Vagina (tissue), 2 donors: ENCODE measurements at places on chromosomes 11 and 22. TPM values are rescaled to one million over a fixed set of nuclear protein-coding genes. Genes with fewer than 3 reads are reported as not detected.

Gene PDE3B
- 10.1 TPM for total RNA-seq

Gene LRRC56
- total RNA-seq: 0.49 TPM

Gene KRTAP5-10
- total RNA-seq: not detected

Gene WNT11
- total RNA-seq: 6.9 TPM

Gene THRSP
- total RNA-seq: not detected

Gene C11orf42
- not detected for total RNA-seq

Gene MYO18B
- total RNA-seq: not detected

Gene BDNF
- 0.25 TPM for total RNA-seq

Gene CRYBA4
- total RNA-seq: not detected

Gene CYP2R1
- total RNA-seq: 12.3 TPM

Gene RFPL1
- not detected for total RNA-seq

DNA sequence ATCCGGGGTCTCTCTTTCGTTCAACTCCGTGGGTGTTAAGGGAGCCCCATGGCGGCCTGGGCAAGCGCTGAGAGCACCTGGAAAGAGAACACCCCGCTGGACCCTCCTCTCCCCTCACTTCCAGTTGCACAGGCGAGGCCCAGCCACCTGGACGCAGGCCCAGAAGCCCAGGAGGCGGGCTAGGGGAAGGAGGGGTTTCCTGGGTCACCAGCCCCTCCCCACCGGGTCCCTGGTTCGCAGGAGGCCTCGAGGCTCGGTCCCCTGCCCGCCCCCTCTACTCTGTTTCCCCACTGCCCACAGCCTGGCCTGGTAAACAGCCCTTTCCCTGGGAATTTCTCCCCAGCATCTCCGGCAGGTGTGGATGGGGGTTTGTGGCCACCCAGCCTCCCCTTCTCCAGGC is 8.5 kb upstream of the NFAM1 start:
- H3K27me3 ChIP-seq: no peaks in the 10 kb centered on the region
- peaks cover 40% of the 10 kb centered on the region for H3K4me1 ChIP-seq
- no peak for DNase-seq
- no peaks in the 10 kb centered on the region for H3K36me3 ChIP-seq
- no peak overlapping the region for H3K4me3 ChIP-seq
- no peak overlapping the region for H3K27ac ChIP-seq

- H3K27me3 ChIP-seq: no peaks in the 10 kb centered on the region
- no peak overlapping the region for H3K27ac ChIP-seq
- H3K4me1 ChIP-seq: no peaks in the 10 kb centered on the region
- no peak for DNase-seq
- no peaks in the 10 kb centered on the region for H3K36me3 ChIP-seq
Measured at GRCh38 chr11:38315151-38315550, 1717.1 kb upstream of the RAG2 start.

DNA sequence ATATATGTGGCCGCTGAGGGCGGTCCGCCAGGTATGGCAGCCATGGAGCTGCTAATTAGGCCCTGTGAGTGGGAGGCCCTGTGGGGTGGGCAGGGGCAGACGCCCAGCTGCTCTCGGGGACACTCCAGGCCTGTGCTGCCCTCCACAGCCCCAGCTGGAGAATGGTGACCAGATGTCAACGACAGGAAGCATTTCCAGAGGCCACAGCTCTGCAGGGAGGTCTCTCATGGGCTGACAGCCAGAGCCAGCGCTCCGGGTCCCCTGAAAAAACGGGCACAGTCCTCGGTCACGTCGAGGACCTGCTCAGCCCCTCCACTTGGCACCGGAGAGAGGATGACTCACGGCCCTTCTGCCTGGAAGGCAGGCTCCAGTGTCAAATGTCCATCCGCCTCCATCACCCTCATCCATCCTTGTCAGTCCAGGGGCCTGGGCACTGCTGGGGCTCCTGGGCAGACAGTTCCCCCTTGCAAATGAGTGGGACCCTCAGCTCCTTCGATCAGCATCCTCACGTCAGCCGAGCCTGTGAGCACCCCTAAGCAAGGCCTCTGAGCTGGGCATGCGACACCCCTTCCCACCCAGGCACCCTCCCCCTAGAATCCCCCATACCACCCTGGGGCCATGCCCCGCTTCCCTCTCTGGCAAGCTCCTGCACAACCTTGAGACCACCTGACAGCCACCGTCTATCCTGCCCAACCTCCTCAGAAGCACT is 1.9 kb downstream of the BID start:
- H3K4me3 ChIP-seq: peak overlapping the region; percentile 62
- H3K36me3 ChIP-seq: no peaks in the 10 kb centered on the region
- DNase-seq: no peak
- H3K4me1 ChIP-seq: peaks cover 26% of the 10 kb centered on the region
- H3K27me3 ChIP-seq: no peaks in the 10 kb centered on the region

DNA sequence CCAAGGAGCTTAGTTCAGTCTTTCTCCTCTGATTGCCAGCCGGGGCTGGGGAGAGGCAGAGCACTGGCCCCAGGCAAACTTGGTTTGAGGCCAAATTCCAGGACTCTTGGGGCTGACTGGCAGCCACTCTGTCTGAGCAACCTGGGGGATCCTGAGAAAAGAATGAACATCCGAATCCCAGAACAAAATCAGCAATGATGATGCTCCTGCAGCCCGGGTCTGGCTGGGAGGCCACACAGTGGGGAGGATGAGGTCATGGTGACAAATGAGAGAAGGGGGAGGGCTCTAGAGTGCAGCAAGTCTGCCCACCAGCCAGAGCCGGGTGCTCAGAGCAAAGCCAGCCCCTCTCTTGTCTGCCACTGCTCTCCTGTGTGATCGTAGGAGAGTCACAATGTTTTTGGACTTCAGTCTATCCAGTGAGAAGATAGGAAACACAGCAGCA is 71.8 kb upstream of the PAX6 start:
- H3K4me3 ChIP-seq: no peak overlapping the region
- DNase-seq: no peak
- H3K27ac ChIP-seq: no peak overlapping the region
- H3K27me3 ChIP-seq: no peaks in the 10 kb centered on the region

GRCh38 chr11:64318766-64319761 is 1.1 kb downstream of the PRDX5 start:
- H3K27ac ChIP-seq: peak overlapping the region; percentile 97
- peak overlapping the region; percentile 90 for H3K4me3 ChIP-seq
- H3K4me1 ChIP-seq: peaks cover 46% of the 10 kb centered on the region
- H3K27me3 ChIP-seq: no peaks in the 10 kb centered on the region
- DNase-seq: no peak

DNA sequence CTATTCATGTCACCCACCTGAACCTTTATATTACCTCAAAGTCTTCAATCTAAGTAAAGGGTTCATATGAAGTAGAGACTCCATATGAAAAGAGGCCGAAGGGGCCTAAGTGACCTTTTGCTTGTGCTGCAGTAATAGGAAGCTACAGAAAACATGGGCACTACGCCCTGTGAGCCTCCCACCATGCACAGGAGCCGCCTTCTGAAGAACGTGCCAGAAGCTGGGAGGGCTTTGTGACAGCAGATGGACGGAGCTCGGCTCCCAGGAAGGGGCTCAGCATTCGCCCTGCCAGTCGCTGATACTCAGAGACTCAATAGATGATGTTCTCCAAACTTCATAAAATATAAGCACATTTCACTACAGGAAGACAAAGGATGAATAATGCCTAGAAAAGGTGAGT is 21.2 kb downstream of the DEAF1 start:
- no peak for DNase-seq
- no peak overlapping the region for H3K27ac ChIP-seq
- H3K4me1 ChIP-seq: no peaks in the 10 kb centered on the region
- H3K27me3 ChIP-seq: no peaks in the 10 kb centered on the region
- no peak overlapping the region for H3K4me3 ChIP-seq

- H3K27me3 ChIP-seq: no peaks in the 10 kb centered on the region
Measured at GRCh38 chr11:86176165-86176884, 68.2 kb upstream of the EED start.

- H3K4me3 ChIP-seq: no peak overlapping the region
- H3K27me3 ChIP-seq: no peaks in the 10 kb centered on the region
- H3K4me1 ChIP-seq: peaks cover 7% of the 10 kb centered on the region
Measured at GRCh38 chr11:64124147-64124546, 41.8 kb downstream of the MACROD1 start.

DNA sequence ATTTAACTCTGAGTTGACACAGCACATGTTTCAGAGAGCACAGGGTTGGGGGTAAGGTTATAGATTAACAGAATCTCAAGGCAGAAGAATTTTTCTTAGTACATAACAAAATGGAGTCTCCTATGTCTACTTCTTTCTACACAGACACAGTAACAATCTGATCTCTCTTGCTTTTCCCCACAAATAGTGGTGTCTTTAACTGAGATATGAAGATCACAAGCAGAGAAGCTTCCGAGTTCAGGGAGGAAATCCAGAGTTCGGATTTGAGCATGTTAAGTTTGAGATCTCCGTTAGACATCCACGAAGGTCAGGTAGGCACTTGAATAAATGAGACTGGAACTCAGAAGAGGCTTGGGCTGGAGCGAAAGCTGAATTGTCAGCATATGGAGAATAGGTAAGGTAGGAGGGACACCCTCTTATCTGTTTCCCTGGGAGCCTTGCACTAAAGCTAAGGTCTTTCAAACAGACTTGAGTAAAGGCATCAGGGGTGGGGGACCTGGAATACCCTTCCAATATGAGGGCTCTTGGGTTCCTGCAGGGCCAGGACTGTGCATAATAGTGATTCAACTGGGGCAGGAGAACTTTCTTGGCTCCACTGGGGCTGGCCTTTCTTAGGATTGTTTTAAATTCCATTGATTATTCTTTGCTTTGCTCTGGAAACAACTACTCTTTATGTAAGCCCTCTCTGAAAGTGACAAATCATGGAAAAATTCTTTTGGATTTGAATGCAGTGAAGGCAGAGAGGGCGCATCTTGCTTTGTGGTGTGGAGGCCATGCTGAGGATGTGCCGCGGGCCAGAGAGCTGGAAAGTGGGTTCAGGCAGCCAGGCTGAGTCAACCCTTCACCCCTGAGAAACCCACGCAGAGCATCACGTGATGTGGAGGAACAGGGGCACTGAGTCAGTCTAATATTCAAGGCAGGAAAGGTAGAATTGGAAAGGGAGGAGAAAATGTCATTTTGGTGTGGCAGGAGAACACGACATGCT is 62.7 kb upstream of the AMPD3 start:
- H3K4me1 ChIP-seq: peaks cover 20% of the 10 kb centered on the region
- H3K36me3 ChIP-seq: no peaks in the 10 kb centered on the region
- DNase-seq: no peak

DNA sequence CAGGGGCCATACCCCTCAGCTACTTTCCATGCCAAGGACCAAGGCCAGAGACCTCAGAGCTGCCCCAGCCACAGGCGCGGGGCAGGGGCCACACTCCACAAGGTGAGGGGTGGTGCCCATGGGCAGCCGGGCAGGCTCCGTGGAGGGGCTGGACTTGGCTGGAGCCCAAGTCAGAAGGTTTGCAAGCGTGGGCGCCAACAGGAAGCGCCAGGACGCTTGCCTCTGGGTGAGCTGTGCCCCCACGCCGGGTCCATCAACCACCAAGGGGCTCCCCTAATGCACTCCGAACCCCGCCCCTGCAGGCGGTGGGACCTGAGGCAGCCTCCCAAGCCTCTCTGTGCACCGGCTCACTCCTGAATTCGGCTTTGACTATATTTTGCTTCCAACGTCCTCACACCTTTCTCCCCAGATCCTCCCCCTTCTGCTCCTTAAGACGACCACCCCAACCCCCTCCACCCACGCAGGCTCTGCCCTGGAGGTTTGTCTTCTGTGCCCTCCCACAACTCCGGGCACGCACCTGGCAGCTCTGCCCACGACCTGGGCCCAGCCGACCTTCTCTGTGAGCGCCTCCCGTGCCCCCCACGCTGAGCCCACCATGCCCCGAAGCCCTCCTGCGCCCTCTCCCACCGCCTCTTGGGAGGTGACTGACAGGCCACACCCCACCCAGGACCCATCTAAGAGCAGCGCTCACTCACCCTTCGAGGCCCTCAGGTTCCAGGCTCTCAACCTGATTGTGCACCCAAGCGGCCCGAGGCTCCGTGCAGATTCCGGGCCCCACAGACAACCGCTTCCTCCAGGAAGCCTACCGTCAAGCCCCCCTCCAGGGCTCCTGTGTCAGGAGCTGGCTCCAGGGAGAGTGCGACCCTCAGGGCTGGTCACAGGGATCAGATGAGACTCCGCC is 2.6 kb upstream of the PKP3 start:
- no peaks in the 10 kb centered on the region for H3K27me3 ChIP-seq
- no peaks in the 10 kb centered on the region for H3K36me3 ChIP-seq
- H3K27ac ChIP-seq: peak overlapping the region; percentile 56
- peaks cover 14% of the 10 kb centered on the region for H3K4me1 ChIP-seq

DNA sequence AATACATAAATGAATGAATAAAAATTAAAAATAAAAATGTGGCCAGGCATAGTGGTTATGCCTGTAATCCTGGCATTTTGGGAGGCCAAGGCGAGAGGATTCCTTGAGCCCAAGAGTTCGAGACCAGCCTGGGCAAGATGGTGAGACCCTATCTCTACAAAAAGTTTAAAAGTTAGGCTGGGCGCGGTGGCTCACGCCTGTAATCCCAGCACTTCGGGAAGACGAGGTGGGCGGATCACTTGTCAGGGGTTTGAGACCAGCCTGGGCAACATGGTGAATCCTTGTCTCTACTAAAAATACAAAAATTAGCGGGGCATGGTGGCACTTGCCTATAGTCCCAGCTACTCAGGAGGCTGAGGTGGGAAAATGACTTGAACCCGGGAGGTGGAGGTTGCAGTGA is 9.7 kb upstream of the BEST1 start:
- no peaks in the 10 kb centered on the region for H3K4me1 ChIP-seq
- DNase-seq: no peak
- no peak overlapping the region for H3K27ac ChIP-seq
- no peak overlapping the region for H3K4me3 ChIP-seq
- no peaks in the 10 kb centered on the region for H3K36me3 ChIP-seq

DNA sequence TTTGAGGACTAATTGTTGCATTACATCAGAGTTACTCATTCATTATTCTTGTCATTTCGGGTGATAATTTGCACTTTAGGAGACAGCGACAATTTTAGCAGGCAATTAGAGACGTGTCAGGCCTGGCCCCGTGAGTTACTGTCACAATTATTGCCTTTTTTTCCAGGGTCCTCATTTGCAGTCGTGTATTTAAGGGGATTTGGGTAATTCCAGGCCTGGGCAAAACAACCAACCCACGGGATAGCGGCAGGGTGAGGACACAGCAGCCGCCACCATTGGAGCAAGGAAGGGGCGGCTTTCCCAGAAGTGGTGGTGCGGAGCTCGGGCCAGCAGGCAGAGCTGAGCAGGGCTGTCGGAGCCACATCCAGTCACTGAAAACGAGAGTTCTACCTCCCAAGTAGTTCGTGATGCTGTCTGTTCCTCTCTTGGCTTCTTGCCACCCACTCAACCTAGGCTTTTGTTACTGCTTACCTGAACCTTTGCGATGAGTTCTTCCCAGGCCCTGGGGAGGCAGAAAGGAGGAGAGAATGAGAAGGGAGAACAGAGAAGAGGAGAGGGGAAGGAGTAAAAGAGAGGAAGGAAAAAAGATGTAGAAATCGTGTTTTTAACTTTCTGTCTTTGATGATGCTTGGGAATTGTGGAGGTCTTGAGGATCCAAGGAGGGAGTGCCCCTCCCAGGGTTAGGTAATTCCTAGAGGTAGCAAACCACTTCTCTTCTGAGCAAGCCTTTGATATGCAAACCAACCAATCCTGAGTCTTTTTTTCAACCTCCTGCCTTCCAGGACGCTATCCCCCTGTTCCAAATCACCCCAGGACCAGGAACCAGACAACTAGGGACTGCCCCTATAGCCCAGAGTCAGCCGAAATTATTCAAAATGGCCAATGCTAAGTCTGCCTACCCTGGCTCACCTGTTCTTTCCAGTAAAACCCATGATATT is 236.1 kb downstream of the MIAT start:
- DNase-seq: peak; percentile 62
- H3K36me3 ChIP-seq: no peaks in the 10 kb centered on the region
- peaks cover 14% of the 10 kb centered on the region for H3K4me1 ChIP-seq
- H3K27me3 ChIP-seq: no peaks in the 10 kb centered on the region
- no peak overlapping the region for H3K27ac ChIP-seq
